SJSA1 (cell line): ENCODE measurements at places on chromosomes 7 and 10. TPM values are rescaled to one million over a fixed set of nuclear protein-coding genes. Genes with fewer than 3 reads are reported as not detected.
A peak's percentile ranks its signal among the peaks of the same experiment; 100 is the strongest.

The AOAH gene
- 0.61 TPM in 1 of 2 replicates, not detected in the other for total RNA-seq

The MSMB gene
- not detected in 2 replicates for total RNA-seq

- DNase-seq = no peak
- no peak overlapping the region for H3K27ac ChIP-seq
- H3K4me3 ChIP-seq = no peak overlapping the region
- H3K27me3 ChIP-seq = no peaks in the 10 kb centered on the region
Observed at GRCh38 chr7:92042056-92042737, 92.1 kb downstream of the CYP51A1 start.

- no peaks in the 10 kb centered on the region for H3K27me3 ChIP-seq
- H3K4me3 ChIP-seq = peak overlapping the region; percentile 42
- DNase-seq = no peak
Observed at GRCh38 chr7:104983076-104983577, 30.9 kb upstream of the KMT2E start.

The CRPPA gene
- total RNA-seq = 4.4 and 8.5 TPM in 2 replicates

The SPDYE16 gene
- total RNA-seq = not detected in 2 replicates

DNA sequence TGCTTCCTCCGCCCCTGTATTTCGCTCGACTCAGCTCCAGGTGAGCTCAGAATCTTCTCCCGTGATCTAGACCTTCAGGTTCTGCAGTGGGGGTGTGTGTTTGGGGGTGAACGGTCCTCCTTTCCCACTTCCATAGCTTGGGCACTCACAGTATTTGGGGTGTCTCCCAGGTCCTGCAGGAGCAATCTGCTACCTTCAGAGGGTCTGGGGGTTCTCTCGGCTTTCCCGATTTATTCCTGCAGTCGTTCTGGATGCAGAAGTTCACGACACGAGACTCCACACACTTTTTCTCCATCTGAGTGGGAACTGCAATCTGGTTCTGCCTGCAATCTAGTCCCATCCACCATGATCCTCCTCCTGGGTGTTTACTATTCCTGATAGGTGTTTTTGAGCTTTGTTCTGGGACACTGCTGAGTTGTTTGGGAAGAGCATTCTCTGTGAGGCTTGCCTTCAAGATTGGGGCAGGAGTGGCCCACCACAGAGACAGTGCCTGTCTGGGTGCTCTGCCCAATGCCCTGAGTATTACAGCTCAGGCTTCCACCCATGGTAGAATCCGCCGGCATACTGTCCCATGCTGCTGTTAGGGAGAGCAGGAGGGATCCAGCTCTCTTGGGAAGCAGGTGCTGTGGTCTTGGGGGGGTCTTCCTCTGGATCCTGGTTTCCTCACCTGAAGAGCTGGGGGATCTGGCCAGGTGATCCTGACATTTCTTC is 29.8 kb downstream of the JAKMIP3 start:
- no peaks in the 10 kb centered on the region for H3K4me1 ChIP-seq
- H3K36me3 ChIP-seq = no peaks in the 10 kb centered on the region
- no peak overlapping the region for H3K27ac ChIP-seq
- no peaks in the 10 kb centered on the region; the same call in 1 of the 2 replicates for H3K27me3 ChIP-seq

DNA sequence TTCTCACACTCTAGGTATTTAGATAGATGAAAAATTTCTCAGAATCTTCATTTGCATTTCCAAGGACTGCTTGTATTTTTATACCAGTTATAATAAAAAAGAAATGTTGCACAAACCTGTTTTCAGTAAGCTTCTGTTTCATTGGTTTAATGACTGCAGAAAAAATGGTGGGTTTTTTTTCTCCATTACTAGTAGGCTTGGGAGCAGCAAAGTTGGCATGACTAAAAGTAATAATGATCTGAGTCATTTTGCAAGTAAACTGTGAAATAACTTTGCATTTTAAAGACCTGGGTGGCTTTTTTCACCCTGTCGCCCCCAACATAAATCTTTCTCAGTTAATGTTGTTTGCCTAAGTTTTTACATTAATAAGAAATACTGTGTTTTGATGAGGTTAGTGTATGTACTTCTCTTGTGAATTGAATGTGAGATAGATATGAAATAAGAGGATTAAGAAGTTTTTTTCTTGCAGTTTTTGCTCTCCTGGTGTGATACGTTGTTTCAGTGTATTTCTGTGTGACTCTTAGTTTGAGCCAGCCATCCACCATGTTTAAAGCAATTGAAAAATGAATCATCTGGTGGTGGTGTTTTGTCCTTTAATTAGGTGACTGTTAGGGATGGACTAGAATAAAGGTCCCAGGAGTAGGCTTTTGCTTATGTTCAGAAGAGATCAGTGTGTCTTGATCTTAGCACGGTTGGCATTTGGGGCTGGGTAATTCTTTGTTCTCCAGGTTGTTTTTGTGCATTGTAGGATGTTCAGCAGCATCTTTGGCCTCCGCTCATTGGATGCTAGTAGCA is 1.8 kb downstream of the GNAI1 start:
- H3K27ac ChIP-seq = peak overlapping the region; percentile 75
- peaks cover 6% of the 10 kb centered on the region for H3K36me3 ChIP-seq
- H3K4me1 ChIP-seq = peaks cover 28% of the 10 kb centered on the region
- peak; percentile 87 for DNase-seq

- H3K4me1 ChIP-seq = no peaks in the 10 kb centered on the region
- 0 out of 2 replicates have a peak, but pooled peaks cover 3% of the 10 kb centered on the region for H3K27me3 ChIP-seq
- H3K36me3 ChIP-seq = no peaks in the 10 kb centered on the region
Observed at GRCh38 chr7:91620827-91621226, 259.7 kb downstream of the MTERF1 start.

The ITIH5 gene
- 9.9 and 16.3 TPM in 2 replicates for total RNA-seq

DNA sequence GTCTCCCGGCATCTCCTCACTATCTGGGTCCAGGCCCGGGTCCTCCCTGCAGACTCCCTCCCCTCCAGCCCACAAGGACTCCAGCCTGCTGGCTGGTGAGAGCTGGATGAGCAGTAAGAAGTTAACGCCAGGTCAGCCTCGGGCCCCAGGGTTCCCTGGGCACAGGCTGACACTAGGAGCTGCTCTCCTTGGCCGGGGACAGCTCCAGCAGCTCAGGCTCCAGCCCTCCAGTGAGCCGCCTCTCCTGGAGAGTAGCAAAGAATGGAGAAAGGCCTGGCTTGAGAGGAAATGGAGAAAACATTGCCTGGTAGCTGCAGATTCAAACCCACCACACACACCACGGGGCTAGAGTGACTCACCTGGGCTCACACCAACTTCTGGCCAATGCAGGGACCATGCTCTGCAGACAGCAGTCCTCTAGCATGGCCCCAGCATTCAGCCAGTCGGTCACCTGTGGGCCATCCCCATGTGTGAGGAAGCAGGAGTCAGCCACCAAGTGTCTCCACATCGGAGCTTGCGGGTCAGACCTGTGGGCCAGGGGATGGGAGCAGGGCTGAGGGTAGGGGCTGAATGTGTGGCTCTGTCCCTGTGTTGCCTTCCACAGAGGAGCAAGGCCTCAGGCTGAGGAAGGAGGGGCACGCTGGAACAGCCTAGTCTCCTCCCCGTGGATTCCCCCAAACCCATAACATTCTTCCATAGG is 6.5 kb downstream of the SAP25 start:
- peaks cover 17% of the 10 kb centered on the region for H3K27me3 ChIP-seq
- H3K27ac ChIP-seq = no peak overlapping the region
- peaks cover 16% of the 10 kb centered on the region for H3K4me1 ChIP-seq
- no peak for DNase-seq
- H3K4me3 ChIP-seq = no peak overlapping the region

- no peaks in the 10 kb centered on the region for H3K27me3 ChIP-seq
- peak; percentile 18 for DNase-seq
- H3K36me3 ChIP-seq = no peaks in the 10 kb centered on the region
Observed at GRCh38 chr10:49347342-49347741, 48.4 kb downstream of the C10orf71 start.

- H3K4me3 ChIP-seq = no peak overlapping the region
- H3K36me3 ChIP-seq = peaks cover 51% of the 10 kb centered on the region
- no peak overlapping the region for H3K27ac ChIP-seq
- no peaks in the 10 kb centered on the region for H3K4me1 ChIP-seq
- peak; percentile 49 for DNase-seq
- no peaks in the 10 kb centered on the region for H3K27me3 ChIP-seq
Observed at GRCh38 chr7:141649865-141650634, 51.9 kb downstream of the DENND11 start.

The CDCA7L gene
- 34.5 and 39.9 TPM in 2 replicates for total RNA-seq

- H3K36me3 ChIP-seq = no peaks in the 10 kb centered on the region
- H3K27ac ChIP-seq = no peak overlapping the region
- no peaks in the 10 kb centered on the region; the same call in 1 of the 2 replicates for H3K4me1 ChIP-seq
- DNase-seq = no peak
- H3K27me3 ChIP-seq = no peaks in the 10 kb centered on the region
- no peak overlapping the region for H3K4me3 ChIP-seq
Observed at GRCh38 chr10:113993489-113993991, 50.1 kb upstream of the ADRB1 start.

DNA sequence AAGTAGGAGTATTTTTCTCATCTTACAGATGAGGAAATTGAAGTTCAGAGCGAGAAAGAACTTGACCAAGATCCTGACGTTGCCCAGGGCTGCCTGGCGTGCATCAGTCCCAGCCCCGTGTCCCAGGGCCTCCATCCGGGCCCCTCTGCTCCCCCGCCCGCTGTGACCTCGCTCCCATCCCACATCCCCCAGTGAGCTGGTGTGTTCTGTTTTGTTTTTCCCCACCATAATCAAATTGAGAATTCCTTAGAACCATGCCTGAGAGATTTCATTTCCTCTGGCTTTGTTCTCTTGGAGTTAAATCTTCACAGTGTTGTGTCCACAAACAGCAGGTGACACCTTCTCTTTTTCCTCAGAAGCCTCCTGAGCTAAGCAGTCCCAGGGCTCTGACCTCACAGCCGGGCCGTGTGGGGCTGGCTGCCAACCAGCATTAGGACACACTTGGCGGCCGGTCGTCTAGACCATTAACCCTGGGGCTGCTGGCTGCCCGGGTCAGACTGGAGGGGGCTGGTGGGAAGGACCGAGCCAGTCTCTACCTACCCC is 44.3 kb downstream of the PFKP start:
- peaks cover 89% of the 10 kb centered on the region for H3K36me3 ChIP-seq
- no peaks in the 10 kb centered on the region for H3K27me3 ChIP-seq
- peaks cover 30% of the 10 kb centered on the region for H3K4me1 ChIP-seq
- no peak overlapping the region for H3K4me3 ChIP-seq
- DNase-seq = no peak

The SFXN3 gene
- total RNA-seq = 29.6 and 52.4 TPM in 2 replicates

- H3K27ac ChIP-seq = no peak overlapping the region
- no peaks in the 10 kb centered on the region for H3K27me3 ChIP-seq
- no peak for DNase-seq
Observed at GRCh38 chr7:118186501-118186900, 2.5 kb downstream of the LSM8 start.

DNA sequence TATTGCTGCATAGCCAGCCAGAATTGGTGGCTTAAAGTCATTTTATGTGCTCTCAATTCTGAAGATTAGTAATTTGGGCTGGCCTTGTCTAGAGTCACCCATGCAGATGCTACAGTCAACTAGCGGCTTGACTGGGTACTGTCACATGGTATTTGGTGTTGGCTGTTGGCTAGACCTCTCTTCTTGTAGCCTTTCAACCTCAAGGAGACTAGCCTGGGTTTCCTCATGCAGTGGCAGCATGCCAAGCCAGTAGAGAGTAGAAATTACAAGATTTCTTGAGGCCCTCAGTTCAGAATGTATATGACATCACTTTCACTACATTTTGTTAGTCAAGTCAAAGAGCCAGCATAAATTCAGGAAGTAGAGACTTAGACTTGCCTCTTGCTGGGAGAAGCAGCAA is 3.7 kb upstream of the ZNF800 start:
- peaks cover 10% of the 10 kb centered on the region for H3K4me1 ChIP-seq
- H3K27me3 ChIP-seq = peaks cover 16% of the 10 kb centered on the region
- H3K36me3 ChIP-seq = peaks cover 13% of the 10 kb centered on the region
- H3K27ac ChIP-seq = no peak overlapping the region

DNA sequence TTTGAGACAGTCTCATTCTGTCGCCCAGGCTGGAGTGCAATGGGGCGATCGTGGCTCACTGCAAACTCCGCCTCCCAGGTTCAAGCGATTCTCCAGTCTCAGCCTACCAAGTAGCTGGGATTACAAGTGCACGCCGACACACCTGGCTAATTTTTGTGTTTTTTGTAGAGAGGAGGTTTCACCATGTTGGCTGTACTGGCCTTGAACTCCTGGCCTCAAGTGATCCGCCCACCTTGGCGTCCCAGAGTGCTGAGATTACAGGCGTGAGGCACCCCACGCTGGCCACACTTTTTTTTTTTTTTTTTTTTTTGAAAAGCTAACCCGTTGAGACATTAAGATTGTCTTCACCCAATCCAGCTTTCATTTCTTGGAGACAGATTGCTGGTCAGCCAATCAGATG is 2.1 kb downstream of the ZNF273 start:
- H3K4me3 ChIP-seq = no peak overlapping the region
- H3K4me1 ChIP-seq = peaks cover 3% of the 10 kb centered on the region; the same call in 1 of the 2 replicates
- H3K36me3 ChIP-seq = no peaks in the 10 kb centered on the region
- H3K27ac ChIP-seq = no peak overlapping the region

The VSTM4 gene
- total RNA-seq = 1.8 and 3.7 TPM in 2 replicates

The AS3MT gene
- total RNA-seq = 0.09 and 0.45 TPM in 2 replicates

DNA sequence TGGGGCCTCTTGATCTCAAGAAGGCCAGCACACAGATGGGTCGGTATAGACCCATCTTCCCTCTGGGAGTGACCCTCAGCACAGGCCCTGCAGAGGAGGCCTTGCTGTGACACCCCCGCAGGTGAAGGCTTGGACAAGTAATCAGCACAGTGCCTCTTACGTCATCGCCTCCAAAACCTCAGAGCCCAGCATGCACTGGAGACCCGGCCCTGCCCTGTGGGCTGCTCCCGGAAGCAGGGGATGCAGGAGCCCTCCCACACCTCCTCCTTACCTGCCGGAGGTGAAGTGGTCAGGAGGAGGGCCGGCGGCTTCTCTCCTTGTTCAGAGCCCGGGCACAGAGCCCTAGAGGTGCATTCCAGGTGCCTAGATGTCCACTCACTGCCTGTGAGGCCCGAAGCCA is 121.4 kb downstream of the PAXIP1 start:
- H3K4me1 ChIP-seq = no peaks in the 10 kb centered on the region
- no peak for DNase-seq
- H3K4me3 ChIP-seq = no peak overlapping the region
- H3K27ac ChIP-seq = no peak overlapping the region

The FAM25C gene
- total RNA-seq = not detected in 2 replicates
